ENCODE measurements at places on chromosomes 1 and 21. TPM values are rescaled to one million over a fixed set of nuclear protein-coding genes. Genes with fewer than 3 reads are reported as not detected.

- DNase-seq: no peak
Measured at GRCh38 chr1:159750621-159751020, 30.1 kb upstream of the DUSP23 start.

DNA sequence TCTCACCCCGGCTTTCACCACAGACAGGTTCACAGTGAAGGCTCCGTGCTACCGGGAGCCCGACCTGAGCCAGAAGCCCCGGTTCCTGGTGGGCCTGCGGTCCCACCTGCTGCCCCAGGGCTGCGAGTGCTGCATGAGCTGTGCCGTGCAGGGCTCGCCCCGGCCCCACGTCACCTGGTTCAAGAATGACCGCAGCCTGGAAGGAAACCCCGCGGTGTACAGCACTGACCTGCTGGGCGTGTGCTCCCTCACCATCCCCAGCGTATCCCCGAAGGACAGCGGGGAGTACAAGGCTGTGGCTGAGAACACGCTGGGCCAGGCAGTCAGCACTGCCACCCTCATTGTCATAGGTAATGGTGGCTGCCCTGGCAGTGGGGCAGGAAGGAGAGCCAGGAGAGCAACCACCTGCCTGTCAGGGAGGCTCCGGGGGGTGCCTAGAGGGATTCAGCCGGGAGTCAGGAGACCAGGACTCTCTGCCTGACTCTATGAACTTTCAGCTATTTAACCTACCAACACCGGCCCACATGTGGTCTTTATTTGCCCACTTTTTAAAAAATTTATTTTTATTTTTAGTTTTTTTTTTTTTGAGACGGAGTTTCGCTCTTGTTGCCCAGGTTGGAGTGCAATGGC lies 36.4 kb downstream of the IGFN1 start:
- peak; percentile 74 for DNase-seq

DNA sequence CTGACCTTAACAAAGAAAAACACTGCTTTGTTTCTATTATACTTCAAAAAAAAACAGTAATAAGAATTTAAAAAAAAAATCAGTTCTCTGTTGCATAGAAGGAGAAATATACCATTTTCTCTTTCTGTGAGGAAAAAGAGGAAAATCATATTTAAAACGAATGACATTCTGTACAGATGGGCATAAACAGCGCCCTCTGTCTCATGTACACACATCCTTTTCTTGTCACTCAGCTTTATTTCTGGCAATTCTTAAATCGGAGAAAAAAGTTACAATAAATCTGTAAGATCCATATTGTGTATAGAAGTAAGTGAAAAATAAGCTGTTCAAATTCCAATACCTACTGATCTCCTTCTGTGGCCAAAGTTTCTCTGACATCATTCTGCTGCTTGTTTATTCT lies 245.4 kb downstream of the SMYD3 start:
- no peak for DNase-seq

The TOMM20 gene
- total RNA-seq: 116 TPM

The TMEM9 gene
- total RNA-seq: 38.1 TPM

Measured in suprapubic skin (tissue), 4 donors.